Central memory CD8-positive, alpha-beta T cell (primary cell): ENCODE measurements at places on chromosomes 7 and 10.

DNA sequence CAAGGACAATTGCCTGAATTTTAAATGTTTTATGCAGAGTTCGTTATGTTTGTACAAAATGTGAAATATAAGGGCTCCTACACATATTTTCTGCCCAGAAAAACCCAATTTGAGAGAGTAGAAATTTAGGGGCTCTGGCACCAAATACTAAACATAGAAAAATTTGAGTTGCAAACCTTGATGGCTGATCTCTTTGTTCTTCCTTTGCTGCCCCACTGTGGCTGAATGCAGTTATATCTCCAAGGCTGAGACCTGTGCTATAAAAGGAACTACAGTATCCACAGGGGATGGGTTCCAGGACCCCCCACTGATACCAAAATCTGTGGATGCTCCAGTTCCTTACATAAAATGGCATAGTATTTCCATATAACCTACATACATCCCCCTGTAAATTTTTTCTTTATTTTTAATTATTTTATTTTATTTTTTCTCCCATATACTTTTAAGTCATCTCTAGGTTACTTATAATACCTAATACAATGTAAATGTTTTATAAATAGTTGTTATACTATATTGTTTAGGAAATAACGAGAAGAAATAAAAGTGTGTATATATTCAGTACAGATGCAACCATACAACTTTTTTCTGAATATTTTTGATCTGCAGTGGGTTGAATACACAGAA, 22.5 kb downstream of the CFAP43 start:
- DNase-seq, result no peak

DNA sequence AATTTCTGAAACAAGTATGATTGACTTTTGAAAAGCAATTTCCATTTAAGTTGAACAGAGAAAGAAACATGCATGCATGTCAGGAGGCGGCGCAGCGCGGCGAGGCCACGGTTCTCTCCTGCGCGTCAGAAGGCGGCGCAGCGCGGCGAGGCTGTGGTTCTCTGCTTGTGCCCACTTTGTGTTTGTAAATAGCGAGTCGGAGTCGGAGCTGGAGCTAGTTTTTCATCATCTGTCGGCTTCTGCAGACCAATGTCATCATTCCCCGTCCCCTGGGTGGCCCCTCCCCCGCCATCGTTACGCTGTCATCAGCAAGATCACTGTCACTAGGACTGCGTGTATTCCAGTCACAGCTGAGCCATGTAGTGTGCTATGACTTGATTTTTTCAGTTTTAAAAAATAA, 49.2 kb downstream of the INPP5A start:
- DNase-seq, result no peak

GRCh38 chr7:41313171-41313570, 389.7 kb downstream of the INHBA start:
- DNase-seq, result no peak

DNA sequence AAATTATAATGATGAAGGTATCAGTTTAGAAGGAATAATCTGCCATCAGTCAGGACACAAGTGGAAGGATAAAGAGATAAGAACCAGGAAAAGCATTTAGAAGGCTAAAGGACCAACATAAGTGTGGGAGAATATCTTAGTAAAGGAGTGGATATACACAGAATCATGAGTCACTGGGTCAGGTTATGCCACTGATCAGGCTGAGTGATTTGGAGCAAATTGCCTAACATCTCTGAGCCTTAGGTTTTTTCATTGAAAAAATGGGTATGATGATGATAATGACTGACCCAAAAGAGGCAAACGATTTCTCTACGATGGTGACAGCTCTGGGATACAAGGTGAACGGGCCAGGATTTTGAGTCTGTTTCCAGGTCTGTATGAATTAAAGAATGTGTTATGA, 2.8 kb upstream of the CUL1 start:
- no peak for DNase-seq

DNA sequence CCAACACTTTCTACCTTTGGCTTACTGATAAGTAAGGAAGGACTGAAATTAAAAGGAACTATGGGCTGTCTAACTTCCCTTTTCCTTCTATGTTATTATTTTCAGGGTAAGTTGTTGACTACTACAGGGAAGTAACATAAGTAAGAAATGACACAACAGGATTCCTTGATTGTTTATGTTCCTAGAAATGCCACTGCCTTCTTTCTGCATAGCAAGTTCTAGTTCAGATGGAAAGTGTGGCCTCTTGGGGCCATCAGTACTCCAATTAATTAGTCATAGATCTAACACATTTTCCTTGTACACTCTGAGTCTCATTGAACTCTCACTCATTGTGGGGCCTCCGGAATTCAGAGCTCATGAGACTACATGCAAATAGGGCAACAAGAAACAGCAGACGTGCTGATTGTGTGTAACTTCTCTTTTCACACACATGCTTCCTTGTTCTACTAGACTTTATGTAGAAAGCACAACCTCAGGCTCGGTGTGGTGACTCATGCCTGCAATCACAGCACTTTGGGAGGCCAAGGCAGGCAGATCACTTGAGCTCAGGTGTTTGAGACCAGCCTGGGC, 35.3 kb upstream of the HIBADH start:
- DNase-seq, result no peak

- DNase-seq, result no peak
These were observed 109.2 kb upstream of the TRIM24 start for GRCh38 chr7:138350701-138351357.

GRCh38 chr10:76939933-76940468, 697.6 kb downstream of the KCNMA1 start:
- DNase-seq, result no peak

DNA sequence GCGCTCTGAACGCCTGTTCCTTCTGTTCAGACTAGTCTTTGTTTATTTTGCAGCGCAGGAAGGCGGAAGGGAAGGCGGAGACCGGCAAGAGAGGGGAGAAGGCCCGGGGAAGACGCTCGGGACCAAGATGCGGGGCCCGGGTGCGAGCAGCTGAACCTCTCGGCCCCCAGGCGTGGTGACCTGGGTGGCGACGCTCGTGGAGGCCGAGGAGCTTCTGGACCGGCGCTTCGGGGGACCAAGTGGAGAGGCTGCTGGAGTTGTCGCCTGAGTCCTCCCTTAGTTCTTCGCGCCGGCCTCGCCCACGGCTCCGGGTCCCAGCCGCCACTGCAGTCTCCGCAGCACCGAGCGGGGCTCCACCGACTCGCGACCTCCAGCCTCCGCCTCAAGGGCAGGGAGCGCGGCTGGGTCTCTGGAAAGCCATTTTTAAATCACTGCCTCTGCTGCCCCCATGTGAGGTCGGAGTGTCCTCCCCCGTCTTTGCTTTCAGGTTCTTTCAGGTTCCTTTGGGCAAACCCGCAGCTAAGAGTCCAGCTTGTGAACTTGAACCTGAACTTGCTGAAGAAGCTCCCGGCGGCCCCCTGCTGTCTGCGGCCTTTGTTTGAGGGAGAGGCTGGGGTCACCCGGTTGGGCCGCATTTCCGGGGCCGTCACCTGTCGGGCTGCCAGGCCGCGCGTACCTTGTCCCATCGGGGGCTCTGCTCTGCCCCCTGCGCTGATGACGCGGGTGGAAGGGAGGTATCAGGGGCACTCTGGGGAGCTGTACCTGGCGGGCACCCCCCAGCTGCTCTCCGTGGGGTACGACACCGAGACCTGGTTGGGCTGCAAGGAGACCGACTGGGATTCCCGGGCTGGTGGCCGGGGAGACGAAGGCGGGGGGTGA, 136.0 kb downstream of the KIF20B start:
- no peak for DNase-seq

GRCh38 chr7:104967595-104967994, 46.4 kb upstream of the KMT2E start:
- DNase-seq, result no peak

- no peak for DNase-seq
These were observed 166.1 kb downstream of the PRKAG2 start for GRCh38 chr7:151710646-151711434.

DNA sequence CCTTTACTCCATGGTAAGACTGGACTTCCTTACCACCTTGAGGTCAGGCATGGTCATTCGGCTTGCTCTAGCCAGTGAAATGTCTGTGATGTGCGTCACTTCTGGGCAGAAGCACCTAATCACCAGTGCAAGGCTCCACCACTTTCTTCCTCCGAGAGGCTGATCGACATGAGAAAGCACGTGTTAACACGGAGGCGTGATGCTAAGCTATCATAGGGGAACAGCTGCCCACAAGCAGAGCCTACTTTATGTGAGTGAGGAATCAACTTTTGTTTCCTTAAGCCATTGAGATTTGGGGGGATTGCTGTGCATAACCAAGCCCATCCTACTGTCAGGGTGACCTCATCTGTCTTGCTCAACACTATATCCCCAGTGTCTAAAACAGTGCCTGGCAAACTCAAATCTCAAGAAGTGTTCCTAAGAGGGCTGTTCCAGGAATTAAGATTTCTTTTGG, 23.1 kb upstream of the SAR1A start:
- no peak for DNase-seq

DNA sequence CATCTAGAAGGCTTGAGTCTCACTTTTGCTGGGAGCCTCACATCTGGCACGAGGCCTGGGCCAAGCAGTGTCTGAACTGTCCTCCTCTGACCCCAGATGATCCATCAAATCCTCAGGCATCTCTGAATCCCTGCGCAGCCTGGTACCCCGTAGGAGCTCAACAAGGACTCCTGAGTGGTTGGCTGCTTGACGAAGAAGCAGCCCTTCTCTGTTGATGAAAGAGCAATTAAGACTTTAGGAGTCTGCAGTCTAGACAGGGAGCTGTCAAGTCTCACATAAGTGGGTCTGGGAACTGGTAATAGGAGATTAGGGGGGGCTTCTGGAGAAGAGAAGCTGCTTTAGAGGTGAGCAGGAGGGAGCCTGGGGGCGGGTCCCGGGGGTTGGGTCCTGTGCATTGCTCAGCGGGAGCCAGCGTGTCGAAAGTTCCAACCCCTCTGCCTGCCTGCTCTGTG, 326.0 kb downstream of the RPS24 start:
- no peak for DNase-seq

- no peak for DNase-seq
These were observed 167.6 kb downstream of the ZNF365 start for GRCh38 chr10:62541811-62542210.

- DNase-seq, result no peak
These were observed 1239.2 kb downstream of the REEP3 start for GRCh38 chr10:64760371-64760770.

GRCh38 chr10:101832325-101832771, 11.3 kb downstream of the KCNIP2 start:
- DNase-seq, result no peak

DNA sequence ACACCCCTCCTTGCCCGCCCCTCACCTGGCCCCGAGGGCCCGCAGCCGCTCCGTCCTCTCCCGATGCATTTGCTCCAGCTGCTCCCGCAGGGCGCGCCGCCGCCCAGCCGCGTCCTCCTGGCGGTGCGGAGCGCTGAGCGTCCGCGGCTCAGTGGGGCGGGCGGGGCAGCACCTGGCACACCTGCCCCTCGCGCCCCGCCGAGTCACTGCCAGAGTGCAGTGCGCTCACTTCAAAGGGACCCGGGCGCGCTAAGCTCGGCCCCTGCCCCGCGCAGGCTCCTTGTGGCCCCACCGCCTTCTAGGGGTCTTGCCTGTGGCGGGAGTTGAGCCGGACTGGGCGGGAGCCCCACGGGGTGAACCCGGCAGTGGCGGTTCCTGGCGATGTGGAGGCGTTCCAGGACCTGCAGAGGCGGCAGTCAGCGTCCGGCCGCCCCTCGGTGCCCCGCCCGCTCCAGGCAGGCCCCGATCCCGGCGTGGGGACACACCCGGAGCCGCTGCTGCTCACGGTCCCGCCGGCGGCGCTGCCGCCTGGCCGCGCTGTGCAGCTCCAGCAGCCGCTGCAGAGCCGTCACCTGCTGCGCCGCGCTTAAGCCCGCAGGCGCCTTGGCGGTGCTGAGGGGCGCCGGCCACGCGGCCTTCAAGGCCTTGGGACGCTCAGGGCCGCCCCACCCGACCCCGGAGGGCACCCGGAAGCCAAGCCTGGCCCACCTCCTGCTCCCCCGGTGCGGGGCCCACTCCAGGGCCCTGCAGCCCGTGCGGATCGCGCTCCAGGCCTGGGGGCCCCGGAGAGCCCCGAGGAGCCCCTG, 6.7 kb downstream of the ATP6V1F start:
- DNase-seq, result peak; percentile 18
